ENCODE measurements at places on chromosomes 5 and 9.

GRCh38 chr5:138159666-138160065 is 18.8 kb downstream of the BRD8 start:
- no peak for DNase-seq

DNA sequence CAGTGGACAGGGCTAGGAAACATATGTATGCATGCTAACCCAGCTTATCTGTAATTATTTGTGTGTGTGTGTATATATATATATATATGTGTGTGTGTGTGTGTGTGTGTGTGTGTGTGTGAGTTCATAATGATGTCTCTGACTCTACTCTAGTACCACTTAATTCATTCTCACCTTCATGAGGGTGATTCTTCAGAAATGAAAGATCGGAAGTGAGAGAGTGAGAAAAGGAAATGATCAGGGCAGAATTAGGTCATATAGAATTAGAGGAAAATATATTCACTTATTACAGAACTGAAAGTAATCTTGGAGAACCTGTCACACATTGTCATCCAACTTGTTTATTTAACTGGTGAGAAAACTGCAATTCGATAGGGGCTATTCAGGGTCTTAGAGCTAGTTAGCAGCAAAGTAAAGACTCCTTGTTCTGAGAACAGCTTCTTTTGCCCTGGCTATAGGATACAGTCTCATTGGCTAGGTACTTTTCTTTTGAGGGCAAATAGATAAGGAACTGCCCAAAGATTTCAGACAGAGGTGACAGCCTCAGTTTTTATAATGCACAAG is 58.8 kb downstream of the C9orf153 start:
- no peak for DNase-seq

- no peak for DNase-seq
Measured at GRCh38 chr5:154653418-154653763, 101.8 kb upstream of the LARP1 start.

DNA sequence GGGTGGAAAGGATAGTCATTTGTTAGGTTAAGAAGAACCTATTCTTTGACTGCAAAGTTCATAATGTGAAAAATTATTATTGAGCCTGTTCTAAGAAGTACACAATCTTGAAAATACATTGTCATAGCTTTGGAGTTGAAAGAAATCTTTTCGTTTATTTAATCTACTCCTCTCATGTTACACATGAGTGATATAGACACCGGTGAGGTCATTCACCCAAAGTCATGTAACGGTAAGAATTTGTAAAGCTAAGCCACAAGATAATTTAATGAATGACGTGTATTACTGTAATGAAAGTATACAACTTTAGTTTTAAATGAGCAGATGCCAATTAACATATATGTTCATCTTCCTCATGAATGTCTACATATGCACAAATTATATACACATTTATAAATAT is 284.1 kb upstream of the PDE4D start:
- DNase-seq = no peak

- DNase-seq = no peak
Measured at GRCh38 chr9:135729480-135729879, 27.5 kb downstream of the KCNT1 start.

DNA sequence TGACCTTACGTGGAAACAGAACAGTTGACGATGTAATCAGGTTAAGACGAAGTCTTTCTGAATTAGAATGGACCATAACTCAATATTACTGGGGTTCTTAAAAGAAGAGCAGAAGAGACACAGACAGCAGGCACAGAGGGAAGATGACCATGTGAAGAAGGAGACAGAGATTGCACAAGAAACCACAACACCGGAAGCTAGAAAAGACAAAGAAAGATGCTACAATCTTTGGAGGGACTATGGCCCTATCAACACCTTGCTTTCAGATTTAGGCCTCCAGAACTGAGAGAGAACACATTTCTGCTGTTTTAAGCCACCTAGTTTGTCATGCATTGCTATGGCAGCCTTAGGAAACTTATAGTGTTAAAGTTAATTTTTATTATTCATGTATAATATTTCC is 27.1 kb downstream of the CDH9 start:
- DNase-seq = no peak

- no peak for DNase-seq
Measured at GRCh38 chr5:123937230-123937629, 425.3 kb downstream of the CSNK1G3 start.

GRCh38 chr9:76718166-76718565 is 46.1 kb upstream of the PCA3 start:
- no peak for DNase-seq

DNA sequence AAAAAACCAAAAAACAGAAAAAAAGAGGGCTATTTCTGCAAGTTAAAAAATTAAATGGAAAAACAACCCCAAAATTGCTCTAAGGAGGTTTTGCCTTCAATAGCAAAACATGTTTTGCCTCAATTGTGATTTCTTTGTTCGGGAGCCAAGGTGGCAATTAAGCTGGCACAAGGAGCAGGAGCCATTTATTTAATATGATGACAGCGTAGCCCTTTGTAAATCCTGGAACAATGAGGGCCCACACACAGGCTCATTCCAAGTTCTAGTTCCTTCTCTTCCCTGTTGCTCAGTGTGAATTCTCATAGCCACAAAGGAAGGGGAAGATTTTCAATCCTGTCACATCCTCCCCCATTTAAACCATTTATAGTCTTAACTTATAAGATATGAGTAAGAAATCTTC is 353.2 kb downstream of the PDE4D start:
- DNase-seq = no peak

DNA sequence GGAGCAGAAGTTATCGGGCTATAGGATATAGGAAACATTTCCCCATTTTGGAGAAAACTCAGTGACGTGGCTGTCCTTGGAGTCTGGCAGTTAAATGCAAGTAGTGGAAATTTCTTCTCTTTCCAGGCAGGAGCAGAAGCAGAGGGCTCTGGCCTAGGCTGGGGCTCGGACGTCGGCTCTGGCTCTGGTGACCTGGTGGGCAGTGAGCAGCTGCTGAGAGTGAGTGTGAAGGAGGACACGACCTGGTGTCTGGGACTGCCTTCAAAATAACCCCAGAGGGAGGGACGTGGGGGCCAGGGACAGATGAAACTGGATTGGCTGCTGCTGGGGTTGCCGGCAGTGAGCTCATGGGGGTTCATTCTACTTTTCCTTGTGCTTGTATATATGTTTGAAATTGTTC is 79.5 kb downstream of the COL15A1 start:
- no peak for DNase-seq

DNA sequence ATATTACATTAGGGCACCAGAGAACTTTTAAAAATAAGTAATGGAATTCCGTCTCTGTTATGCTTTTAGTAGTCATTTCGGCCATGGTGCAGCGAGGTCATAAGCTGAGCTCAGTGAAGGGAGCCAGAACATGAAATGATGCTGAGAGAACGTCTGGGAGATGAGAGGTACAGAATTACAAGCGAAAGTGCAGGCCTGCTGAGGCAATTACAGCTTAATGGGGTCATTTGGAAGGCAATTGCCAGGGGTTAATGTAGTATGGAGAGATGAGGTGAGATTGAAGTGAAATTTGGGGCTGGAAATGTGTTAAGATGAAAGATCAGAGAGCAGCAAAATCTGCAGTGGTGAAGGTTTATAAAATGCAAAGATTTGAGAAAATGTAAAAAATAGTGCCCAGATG is 96.5 kb downstream of the PBX3 start:
- no peak for DNase-seq

DNA sequence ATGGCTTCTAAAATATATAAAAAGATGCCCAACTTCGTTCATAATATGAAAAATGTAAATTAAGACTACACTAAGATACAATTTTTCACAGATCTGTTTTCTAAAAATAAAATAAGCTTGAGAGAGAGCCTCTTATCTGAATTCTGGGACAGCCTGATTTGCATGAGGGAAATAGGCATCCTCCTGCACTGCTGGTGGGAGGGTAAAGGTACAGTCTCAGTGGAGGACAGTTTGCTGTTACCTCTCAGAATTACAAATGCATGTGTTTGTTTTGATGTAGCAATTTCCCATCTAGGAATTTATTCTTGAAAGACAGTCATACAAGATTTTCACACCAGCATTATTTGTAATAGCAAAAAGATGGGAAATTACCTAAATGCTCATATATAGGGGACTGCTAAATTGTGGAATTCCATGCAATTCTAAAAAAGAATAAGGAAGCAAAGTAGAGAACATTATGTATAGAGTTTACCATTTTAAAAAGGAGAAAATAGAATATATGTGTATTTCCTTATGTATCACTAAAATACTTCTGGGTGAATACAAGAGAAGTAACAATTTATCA is 75.7 kb downstream of the ZSWIM6 start:
- DNase-seq = no peak

DNA sequence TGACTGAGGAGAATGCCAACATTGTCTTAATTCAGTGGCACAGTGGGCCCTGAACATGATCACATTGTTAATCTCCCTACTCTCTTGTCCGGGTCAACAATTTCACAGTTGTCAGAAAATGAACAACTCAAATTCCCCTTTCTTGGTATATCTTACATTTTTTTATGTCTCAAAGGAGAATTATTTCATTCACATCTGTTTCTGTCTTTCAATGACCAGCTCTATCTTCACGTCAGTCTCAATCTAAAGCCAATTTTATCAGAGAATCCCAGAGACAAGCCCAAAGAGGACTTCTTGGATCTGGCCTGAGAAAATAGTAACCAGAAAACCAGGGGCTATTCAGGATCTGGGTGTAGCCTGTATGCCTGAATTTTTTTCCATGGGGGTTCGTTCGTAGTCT is 477.5 kb downstream of the PDE4D start:
- no peak for DNase-seq

DNA sequence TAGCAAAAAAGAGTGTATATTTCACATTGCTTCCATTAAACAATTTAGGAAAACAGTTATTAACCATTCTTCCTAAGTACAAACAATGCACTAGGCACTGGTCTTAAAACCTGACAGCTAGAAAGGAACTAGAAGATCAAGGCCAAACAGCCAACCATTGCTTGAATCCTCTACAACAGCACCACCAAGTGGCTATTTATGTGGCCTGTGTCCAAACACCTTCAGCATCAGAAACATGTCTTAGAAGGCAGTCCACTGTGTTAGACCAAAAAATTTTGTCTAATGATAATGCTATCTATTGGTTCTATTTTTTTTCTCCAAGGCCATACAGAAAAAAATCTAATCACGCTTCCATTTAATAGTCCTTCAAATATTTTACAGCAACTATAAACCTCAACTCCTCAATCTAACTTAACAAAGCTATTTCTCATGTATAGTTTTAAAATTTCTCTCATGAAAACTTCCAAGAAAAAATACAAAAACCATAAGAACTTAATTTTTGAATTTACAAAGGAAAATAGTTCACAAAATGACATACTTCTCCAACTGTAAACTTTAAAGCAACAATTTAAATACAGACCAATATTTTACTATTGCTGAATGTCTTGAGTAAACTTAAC is 36.1 kb downstream of the CAAP1 start:
- DNase-seq = no peak

DNA sequence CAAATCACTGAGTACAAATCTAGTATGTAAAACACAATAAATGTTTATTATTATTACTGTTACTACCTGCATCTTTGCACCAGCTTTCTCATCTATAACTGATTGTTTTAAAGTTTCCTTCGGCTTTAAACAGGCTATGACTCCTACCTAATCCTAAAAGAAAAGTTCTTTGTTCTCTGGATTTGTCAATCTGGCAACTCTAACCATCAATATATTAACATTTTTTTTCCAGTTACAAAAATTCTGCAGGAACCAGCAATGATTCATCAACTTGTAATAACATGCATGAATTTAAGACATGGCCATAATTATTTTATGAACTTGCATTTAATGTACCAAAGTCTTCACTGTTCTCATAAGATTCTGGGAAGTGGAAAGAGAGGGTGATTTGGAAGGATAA is 228.5 kb downstream of the PIK3R1 start:
- DNase-seq = no peak

DNA sequence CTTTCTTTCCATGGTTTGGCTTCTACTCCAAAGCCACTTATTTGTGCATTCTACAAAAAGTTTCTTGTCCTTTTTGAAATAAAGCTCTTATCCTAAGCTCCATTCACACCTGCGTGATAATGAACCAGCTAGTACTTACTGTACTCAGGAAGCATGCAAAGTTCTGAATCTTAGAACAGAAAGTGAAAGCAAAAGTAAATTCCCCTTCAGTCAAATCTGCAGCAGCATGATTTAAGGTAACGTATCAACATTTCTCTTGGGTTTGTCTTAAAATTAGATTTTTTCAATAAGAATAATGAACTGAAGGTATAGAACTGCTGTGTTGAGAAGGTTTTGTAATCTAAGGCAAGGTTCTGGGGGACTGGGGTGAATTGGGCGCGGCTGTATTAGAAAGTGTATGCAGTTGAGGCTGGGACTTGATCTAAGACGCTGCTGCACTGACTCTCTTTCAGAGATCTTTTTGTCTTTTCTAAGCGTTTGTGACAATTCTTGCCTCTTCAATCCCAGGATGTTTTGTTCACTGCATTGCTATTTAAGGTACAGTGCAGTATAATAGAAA is at the start of gene ERAP2:
TSS of gene ERAP2 (plus strand) at position 209 of the 559 bp plus-strand sequence. CDS start 3,186 bp downstream, outside the sequence.
- DNase-seq = no peak

GRCh38 chr9:133031496-133031911 is 707 bp downstream of the GTF3C5 start:
- DNase-seq = no peak

DNA sequence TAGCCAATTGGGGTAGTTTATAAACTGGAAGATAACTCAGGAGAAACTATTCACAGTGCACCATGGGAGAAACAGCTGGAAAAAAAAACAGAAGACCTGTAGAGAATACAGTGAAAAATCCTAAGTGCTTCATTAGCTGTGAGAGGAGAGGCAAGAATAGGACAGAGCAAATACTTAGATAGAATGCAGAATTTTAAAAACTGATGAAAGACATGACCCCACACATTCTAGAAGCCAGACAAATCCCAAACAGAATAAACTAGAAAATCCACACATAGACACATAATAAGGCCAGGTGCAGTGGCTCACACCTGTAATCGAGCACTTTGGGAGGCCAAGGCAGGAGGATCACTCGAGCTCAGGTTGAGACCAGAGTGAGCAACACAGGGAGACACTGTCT is 7.5 kb upstream of the FAM151B start:
- no peak for DNase-seq

GRCh38 chr5:148811756-148812155 is 14.7 kb upstream of the ADRB2 start:
- no peak for DNase-seq
